ENCODE measurements at places on chromosomes 1 and 21.

- DNase-seq, result no peak
These were observed 35.2 kb downstream of the CCN1 start for GRCh38 chr1:85615586-85616363.

DNA sequence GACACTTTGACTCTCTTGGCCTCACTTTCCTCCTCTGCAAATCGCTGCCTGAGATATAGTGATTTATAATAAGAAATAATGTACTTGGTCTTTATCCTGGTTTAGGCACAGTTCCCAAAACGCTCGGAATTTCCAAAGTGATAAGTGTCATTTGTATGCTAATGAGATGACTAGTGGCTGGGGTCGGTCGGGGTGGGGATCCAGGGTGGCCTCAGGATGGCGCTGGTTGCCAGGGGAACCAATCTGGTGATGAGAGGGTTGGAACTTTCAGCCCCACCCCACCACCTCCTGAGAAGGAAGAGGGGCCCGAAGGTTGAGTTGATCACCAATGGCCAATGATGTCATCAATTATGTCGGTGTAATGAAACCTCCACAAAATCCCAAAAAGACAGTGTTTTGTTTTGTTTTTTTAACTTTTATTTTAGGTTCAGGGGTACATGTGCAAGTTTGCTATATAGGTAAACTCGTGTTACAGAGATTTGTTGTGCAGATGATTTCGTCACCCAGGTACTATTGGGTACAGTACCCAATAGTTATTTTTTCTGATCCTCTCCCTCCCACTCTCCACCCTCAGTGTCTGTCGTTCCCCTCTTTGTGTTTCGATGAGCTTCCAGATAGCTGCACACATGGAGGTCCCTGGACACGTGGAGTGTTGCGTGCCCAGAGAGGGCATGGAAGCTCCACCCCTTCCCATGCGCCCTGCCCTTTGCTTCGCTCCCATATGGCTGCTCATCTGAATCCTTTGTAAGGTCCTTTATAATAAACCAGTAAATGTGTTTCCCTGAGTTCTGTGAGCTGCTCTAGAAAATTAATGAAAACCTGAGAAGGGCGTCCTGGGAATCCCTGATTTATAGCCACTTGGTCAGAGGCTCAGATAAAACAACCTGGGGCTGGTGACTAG, 97.2 kb downstream of the KCNN3 start:
- DNase-seq, result peak; percentile 87

DNA sequence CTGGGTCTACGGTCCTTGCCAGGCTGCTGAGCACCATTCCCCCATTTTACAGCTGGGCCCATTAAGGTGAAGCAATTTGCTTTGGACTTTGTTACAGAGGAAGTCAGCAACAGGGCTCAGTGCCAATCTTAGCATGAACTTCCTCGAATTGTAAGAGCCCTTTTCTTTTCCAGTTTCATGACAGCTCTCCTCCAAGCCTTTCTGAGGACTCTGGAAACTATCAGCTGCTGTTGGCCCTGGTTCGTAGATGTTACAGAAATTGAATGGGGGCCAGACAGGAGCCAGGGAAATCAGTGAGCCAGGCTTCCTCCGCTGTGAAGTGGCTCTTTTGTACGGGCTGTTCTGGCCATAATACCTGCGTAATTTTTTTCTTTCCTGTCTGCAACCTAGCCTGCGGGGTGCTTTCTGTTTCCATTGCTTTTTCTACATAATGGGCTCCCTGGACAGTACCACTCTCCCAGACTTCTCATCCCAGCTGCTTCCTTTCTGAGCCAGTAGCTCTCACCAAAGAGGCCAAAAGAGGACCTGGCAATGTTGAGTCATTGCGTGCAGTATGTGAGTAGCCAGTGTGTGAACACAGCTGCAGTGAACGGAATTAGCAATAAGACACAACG, 386.3 kb downstream of the DISC1 start:
- no peak for DNase-seq

GRCh38 chr1:19620786-19621185, 23.3 kb upstream of the NBL1 start:
- DNase-seq, result no peak

GRCh38 chr1:226937940-226938725, 2.0 kb upstream of the COQ8A start:
- no peak for DNase-seq

GRCh38 chr1:92975551-92976232, 14.4 kb upstream of the DIPK1A start:
- no peak for DNase-seq

GRCh38 chr1:183063349-183063748, 40.1 kb downstream of the LAMC1 start:
- no peak for DNase-seq

Data from endodermal cell (in vitro differentiated cells).